ENCODE measurements at places on chromosomes 6 and 20.
A peak's percentile ranks its signal among the peaks of the same experiment; 100 is the strongest.

DNA sequence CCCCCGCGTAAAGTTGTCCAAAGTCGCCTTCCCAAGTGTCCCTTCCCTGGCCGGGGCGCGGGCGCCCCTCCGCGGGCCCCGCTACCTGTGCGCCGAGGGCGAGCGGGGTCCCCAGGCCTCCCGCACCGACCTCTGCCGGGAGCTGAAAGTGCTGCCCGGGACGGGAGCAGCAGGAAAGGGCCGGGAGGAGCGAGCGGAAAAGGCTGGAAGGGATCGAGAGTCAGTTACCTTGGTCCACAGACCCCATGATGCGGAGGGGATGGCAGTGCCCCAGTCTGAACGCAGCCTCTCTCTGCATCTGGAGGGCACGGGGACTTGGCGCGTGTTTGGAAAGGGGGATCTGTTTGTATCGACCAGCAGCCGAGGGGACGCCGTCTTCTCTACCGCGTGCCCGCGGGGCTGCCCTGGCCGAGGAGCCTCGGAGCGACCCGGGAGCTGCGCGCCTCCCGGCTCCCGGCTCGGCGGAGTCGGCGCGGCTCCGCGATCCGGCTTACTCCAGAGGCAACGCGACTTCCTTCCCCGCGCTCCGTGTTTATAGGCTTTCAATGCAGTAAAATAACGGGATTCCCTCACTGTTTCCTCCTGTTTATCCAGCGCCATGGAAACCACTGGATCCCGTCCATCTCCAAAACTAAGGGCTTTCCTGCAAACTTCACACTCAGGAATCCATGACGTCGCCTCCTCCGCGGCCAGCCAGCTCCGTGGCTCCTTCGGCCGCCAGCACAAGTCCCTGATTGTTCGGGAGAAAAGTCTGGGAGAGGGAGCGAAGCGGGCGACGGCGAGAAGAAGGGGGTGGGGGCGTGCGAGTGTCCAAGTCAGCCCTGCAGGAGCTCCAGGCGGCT, 20.0 kb upstream of the NFATC2 start:
- peak; percentile 68 for DNase-seq

GRCh38 chr6:143707697-143708096, 29.9 kb downstream of the PHACTR2 start:
- no peak for DNase-seq

DNA sequence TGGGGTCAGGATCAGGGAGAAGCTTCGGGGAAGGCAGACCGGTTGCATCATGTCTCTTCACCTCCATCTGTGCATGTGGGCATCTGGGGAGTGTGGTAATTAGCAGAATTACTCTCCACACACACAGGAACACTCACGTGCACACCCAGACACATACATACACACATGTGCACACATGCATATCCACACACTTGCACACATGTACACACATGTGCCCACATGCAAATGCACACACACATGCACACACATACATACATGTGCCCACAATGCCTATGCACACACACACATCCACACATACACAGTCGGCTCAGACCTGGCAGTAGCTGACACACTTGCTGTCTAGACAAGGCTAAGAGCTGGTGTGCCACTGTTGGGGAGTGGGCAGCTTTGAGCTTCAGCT, 212.3 kb upstream of the PMEPA1 start:
- peak; percentile 16 for DNase-seq

DNA sequence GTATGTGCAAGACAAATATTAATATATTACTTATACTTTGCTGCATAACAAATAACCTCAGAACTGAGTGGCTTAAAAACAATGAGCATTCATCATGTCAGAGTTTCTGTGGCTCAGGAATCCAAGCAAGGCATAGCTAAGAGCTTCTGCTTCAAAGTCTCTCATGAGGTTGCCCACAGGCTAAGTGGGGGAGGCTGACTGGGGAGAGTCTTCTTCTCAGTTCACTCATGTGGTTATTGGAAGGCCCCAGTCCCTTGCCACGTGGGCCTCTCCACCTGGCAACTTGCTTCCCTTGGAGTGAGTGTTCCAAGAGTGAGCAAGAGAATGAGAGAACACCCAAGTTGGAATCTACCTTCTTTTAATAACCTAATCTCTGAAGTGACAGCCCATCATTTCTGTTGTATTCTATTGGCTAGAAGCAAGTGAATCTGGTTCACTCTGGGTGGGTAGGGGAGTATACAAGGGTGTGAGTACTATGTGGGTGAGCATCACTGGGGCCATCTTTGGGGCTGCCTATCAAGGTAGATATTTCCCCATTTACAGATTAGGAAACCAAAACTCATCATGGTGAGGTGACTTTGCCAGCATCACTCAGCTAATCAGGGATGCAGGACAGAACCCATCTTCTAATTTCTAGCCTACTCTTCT, 36.0 kb downstream of the DNAH8 start:
- no peak for DNase-seq

- DNase-seq: no peak
These were observed 47.1 kb upstream of the TBC1D7 start for GRCh38 chr6:13375360-13375878.

GRCh38 chr20:51428401-51429143, 113.9 kb downstream of the NFATC2 start:
- no peak for DNase-seq

DNA sequence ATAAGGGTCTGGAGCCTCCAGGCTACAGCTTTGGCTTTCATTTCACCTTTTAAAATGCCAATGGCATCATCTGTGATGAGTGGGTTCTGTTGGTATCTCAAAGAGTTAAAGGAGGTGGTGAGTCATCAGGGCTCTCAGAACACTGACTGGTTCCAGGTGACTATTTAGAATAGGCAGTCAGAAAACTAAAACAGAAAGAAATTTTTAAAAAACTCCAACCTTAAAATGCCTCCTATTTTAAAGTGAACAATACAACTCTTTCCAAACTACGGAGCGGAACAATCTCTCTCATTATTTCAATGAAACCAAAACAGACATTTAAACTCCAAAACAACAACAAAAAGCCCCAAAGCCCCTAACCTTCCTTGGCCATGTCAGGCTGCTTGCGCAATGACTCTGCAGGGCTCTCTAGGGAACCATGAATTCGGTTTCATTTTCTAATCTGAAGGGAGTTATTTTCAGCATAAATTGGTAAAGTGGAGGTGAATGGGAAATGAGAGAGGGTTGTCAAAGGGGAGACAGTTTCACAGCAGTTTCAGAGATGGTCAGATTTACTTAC, 194.9 kb downstream of the KIF6 start:
- no peak for DNase-seq

GRCh38 chr20:5602346-5602745, 147.9 kb upstream of the SHLD1 start:
- DNase-seq: no peak

- DNase-seq: no peak
These were observed 16.6 kb upstream of the PRDM13 start for GRCh38 chr6:99589907-99590493.

- no peak for DNase-seq
These were observed 154.6 kb downstream of the KCNQ5 start for GRCh38 chr6:72776456-72776855.

DNA sequence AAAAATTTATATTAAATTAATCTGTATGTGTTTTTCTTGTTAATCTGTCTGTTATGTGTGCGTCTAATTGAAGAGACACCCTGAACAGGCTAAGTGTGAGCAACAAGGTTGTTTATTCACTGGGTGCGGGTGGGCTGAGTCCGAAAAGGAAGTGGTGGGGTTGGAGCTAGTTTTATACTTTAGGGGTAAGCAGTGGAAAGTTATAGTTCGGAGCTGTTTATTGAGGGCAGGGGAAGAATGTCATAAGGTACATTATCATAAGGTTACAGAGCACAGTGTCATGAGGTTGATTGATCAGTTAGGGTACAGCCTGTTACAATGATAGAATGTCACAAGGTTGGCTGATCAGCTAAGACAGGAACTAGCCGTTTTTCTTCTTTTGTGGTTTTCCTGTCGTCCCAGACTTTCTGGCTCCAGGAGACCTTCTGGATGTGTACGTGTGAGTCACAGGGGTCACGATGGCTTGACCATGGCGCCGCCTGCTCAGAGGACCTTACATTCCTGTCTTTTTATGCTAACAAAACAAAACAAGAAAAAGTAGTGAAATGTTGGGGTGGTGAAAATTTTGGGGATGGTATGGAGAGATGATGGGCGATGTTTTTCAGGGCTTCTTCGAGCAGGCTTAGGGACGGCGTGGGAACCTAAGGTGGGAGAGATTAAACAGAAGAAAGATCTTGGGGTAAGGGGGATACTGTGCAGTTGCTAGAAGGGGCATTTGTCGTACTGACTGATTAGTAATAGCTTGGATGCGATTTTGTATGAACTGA, 754.0 kb upstream of the ADGRB3 start:
- no peak for DNase-seq

- DNase-seq: no peak
These were observed 297.3 kb upstream of the IRAK1BP1 start for GRCh38 chr6:78570044-78570443.

DNA sequence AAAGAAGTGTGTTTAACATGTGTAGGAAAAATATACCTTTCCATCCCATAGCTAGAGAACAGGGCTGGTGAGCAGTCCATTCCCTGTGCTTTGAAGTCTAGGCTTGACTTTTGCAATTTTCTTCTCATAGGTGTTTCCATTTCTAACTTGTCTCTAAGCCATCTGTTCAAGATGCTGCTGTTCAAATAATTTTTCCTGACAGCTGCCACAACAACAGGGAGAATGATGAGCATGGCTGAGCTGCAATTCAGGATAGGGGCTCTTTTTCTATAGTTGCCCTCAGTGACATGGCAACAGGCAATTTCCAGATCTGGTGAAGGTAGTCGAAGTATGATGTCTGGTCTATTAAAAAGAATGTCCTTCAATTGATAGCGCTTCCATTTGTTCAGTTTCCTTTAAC, 103.0 kb upstream of the HS3ST5 start:
- peak; percentile 93 for DNase-seq

- DNase-seq: no peak
These were observed 30.6 kb downstream of the FASTKD5 start for GRCh38 chr20:3129094-3129493.

DNA sequence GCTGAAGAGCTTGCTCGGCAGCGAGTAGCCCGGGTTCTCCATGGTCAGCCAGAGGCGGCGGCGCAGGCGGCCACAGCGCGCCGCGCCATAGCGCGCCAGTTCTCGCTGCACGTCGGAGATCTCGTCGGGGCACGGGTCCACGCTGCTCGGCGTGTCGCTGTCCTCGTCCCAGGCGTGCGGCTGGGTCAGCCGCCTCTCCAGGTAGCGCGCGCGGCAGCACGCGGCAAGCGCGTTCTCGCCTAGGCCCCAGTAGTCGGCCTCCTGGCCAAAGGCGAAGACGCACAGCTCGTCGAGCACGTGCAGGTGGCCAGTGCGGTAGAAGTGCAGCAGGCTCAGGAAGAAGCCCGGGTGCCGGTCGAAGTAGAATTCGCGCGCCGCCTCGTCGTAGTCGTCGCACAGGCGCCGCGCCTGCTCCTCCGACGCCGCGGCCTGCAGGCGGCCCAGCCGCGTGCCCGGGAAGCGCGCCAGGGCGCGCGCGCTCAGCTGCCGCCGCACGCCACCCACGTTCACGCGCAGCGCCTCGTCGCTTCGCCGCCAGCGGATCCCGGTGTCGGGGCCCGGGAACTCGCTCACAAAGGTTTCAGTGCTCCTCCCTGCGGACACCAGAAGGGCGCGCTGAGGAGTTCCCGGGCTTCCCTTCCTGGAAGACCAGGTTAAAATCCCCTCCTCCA, 2.7 kb downstream of the KCNS1 start:
- DNase-seq: no peak

GRCh38 chr6:153086225-153086990, 44.7 kb downstream of the RGS17 start:
- DNase-seq: no peak

DNA sequence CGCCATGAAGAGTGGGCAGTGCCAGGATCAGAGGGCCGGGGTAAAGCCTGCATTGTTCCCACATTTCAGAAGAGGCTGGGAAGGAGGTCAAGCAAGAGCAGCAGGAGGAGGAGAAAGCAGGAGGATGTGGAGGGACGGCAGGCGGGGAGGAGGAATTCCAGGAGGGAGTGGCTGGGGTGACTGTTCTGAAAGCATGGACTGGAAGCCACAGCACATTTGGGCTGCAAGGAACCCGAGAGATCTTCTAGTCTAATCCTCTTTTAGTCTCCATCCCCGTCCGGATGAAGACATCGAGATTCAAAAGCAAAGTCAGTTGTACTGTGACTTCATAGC, 76.9 kb downstream of the FAM50B start:
- peak; percentile 29 for DNase-seq

DNA sequence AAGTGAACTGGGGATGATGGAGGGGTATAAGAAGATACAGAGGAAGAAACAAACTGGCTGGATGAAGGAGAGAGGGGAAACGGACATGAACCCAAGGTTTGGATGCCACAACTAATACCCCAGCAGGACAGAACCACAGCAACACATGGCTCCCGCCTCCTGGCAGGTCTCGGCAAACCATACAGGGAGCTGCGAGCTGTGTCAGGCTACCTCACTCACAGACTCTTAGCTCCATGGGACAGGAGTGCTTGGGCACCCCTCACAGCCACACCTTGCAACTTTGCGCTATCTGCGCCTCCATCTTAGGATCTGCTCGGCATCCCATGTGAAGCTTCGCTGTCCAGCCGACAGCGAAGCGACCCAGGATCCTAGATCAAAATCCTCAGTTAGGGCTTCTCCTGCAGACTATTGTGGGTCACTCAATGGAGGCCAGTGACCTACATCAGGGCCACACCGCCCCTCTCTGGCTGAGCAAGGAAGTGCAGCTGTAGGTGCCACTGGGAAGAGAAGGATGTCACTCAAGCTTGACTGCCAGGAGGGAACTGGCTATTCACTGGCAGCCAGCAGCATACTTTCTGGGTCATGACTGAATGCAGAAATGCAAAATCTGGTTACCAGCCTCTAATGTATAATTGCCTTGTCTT, 174.4 kb upstream of the RIN2 start:
- DNase-seq: no peak

- no peak for DNase-seq
These were observed 42.2 kb upstream of the FOXP4 start for GRCh38 chr6:41503827-41504465.

DNA sequence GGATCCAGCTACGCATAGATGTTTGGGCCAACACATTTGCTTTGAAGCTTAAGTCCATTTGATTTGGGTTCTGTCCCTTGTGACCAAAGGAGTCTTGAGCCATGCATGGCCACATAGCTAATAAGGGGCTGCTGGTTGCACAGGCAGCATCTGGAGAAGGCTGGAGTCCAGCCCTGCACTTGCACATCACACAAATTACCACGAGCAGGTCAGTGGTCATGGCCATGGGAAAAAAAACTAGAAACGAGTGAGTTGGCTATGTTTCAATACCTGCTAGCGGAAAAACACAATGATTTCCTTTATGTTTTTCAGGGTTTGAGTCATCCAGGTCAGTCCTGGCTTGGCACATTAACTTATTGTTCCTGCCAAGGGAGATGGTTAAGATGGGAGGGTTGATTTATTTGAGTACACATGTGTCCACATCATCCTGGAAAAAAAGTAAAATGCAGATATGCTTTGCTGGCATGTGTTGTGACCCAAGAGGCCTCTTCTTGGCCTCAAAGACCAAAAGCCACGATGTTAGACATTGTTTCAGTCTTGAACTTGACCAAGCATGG, 5.6 kb upstream of the STX16 start:
- no peak for DNase-seq

- no peak for DNase-seq
These were observed 68.7 kb downstream of the SYCP2 start for GRCh38 chr20:59864726-59865125.

All from NCI-H2171 treated with DMSO at 0.1 percent for 48 hours (cell line).